Liver (tissue), 10 donors: ENCODE measurements at places on chromosomes 7 and 10. TPM values are rescaled to one million over a fixed set of nuclear protein-coding genes. Genes with fewer than 3 reads are reported as not detected.

GRCh38 chr10:30645340-30645827, 15.8 kb upstream of the LYZL2 start:
- no peak for DNase-seq

DNA sequence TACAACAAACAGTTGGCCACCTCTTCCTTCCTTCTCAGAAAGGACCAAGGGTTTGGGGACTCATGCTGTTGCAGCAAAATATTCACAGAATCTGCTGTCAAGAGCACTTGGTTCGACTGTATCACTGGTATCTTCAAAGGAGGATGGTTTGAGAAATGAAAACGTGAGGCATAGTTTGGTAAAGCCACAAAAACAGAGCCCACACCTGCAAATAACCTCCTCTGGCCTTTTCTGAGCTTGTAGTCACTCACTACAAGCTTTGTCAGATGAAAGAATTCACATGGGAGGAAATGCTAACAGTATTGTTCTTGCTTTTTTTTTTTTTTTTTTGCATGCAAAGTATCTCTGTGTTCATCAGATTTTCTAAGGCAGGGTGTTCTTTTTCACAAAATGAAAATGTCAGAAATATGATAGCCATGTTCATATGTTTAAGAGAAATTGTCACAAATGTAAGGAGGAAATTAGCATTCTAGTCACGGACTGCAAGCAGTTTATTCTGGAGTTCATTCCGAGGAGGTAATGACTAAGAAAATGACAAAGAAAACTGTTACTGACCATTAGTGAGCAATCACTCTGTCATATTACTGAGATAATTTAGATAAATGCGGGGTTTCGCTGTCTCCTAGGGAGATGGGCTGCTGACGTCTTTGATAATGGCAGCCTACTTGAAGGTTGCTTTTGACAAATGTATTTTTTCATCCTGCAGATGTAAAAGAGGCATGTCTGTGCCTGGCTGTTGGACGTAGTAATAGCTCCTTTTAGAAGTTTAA, 117.8 kb upstream of the MYO3A start:
- no peak for DNase-seq

DNA sequence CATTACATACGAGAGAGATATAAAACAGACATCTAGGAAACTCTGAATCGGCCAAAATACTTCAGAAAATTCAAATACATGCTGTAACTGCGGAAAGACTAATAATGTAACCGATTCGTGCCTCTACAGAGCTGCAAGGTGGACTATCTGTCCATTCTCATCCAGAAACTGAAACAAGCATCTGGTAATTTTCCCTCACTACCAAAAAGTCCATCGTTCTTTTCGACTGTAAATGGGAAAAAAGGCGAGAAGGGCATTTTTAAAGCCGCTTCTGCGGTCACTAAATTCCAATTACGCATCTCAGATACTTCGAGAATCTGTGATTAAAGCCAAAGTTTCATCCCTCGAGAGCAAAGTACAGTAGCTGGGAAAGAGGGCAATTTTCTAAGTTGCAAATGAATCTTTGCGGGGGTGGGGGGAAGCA, 1.3 kb downstream of the OGA start:
- DNase-seq = no peak

GRCh38 chr10:51260376-51260775, 186.1 kb downstream of the PRKG1 start:
- no peak for DNase-seq

The CACNB2 gene
- 1.0 TPM for total RNA-seq

The CACNA2D1 gene
- total RNA-seq = 1.4 TPM

The WDR86 gene
- 0.75 TPM for total RNA-seq

The PNLIPRP2 gene
- total RNA-seq = not detected

The GPC2 gene
- total RNA-seq = 0.33 TPM
